Left colon (tissue), 2 donors: ENCODE measurements at places on chromosomes 3 and 15.
A peak's percentile ranks its signal among the peaks of the same experiment; 100 is the strongest.

GRCh38 chr3:12192173-12192572 lies 33.5 kb upstream of the TIMP4 start:
- no peak for DNase-seq

DNA sequence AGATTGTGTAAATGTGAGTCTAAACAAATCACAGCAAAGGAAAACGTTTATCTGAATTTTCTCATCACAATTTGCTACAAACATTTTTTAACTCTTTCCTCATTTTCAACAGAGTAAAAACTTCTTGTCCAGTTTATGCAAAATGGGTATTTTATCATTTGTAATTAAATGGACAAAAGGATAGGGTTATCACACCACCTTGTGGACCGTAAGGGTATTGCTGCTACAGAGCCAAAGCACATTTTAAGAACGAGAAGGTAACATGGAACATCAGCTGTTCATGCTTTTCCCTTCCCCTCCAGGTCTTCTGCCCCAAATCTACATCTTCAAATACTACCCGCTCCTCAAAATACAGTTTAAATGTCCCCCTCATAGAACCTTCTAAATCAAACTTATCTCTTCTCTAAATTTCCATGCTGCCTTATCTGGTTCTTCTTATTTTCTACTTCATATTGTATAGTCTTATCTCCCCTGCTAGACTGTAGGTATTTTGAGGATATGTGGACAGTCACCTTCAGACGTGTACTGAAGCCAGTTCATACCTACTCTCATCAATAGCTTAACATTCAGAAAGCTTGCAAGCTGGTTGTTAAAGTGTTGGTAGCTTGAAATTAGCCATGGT lies 12.8 kb upstream of the SETMAR start:
- DNase-seq: peak; percentile 32

GRCh38 chr15:57253500-57253899 lies 122.8 kb upstream of the CGNL1 start:
- DNase-seq: no peak

DNA sequence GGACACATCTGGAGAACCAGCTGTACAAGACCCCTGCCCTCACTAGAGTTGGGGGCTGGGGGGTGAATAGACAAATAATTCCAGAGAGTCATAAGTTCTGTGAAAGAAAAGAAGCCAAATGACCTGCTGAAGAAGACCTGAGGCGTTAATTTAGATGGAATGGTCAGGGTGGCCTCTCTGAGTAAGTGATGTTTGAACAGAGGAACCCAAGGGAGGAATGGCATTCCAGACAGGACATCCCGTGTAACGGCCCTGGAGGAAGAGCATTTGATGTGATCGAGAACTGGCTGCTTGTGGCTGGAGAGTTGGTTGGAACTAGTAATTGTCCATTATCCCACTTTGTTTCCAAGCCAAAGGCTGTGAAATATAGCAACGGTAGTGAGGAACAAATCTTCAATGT lies 1.7 kb downstream of the NR2C2 start:
- no peak for DNase-seq

DNA sequence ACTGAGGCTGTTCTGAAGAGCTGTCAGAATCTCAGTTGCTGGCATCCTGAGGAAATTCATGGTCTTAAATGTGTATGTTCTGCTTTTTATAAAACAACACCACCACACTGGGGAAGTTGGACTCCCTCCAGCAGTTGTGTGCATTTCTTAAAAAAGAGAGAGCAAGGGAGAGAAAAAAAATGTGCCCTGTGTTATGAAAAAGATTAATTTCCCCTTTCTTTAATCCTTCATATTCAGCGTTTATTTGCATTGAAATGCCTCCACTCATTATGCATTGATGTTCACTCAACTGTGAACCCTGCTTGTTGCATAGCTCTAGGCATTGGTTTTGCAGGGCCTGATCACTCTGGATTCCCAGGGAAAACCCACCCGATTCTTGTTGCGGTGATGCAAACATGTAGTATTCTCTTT lies 4.4 kb upstream of the ZNF609 start:
- DNase-seq: peak; percentile 31

DNA sequence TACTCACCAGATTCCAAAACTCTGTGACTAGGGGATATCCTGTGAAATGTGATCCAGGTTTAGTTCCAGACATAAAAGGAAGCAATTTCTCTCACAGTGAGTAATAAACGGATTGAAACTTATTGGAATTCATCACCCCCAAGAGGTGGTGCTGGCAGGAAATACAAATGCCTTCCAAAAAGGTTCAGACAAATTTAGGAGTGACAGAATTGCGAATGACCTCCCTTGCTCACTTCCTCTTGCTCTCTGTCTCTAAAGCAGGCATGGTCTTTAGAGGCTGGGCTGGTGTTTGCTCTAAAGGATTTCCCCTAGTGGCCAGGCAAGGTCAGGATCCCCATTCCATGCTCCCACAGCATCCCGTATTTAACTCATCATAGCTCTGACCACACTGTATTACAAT lies 449.4 kb upstream of the PPP2R3A start:
- no peak for DNase-seq

- no peak for DNase-seq
Measured at GRCh38 chr3:133007601-133008000, 30.6 kb upstream of the TMEM108 start.

- no peak for DNase-seq
Measured at GRCh38 chr15:87047203-87047965, 967.7 kb downstream of the AGBL1 start.

DNA sequence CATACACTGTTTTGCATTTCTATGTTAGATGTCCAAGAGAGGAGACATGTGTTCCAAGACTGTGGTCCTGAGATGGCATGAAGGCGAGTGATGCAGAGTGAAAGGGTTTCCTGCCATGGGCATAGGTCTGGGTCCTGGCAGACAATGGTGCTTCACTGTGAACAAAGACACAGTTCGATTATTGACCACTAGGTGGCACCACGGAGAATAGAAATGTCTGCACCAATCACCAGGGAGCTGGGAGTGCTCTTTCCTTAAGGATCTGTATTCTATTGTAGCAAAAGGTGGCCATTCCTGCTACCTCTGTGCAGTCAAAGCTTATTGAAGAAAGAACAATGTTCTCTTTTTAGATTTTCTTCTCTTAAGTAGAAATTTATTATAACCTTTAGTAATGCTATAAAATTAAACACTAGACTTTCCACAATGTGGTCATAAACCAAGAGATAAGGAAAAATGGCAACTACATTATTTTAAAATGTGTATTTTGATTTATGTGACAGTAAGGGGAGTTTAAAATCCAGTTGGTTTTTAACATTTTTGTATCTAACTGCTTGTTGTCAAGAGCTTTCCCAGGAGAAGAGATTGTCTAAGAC lies 88.7 kb downstream of the GABRG3 start:
- no peak for DNase-seq

GRCh38 chr3:52185837-52186236 lies 12.1 kb upstream of the ALAS1 start:
- DNase-seq: no peak

DNA sequence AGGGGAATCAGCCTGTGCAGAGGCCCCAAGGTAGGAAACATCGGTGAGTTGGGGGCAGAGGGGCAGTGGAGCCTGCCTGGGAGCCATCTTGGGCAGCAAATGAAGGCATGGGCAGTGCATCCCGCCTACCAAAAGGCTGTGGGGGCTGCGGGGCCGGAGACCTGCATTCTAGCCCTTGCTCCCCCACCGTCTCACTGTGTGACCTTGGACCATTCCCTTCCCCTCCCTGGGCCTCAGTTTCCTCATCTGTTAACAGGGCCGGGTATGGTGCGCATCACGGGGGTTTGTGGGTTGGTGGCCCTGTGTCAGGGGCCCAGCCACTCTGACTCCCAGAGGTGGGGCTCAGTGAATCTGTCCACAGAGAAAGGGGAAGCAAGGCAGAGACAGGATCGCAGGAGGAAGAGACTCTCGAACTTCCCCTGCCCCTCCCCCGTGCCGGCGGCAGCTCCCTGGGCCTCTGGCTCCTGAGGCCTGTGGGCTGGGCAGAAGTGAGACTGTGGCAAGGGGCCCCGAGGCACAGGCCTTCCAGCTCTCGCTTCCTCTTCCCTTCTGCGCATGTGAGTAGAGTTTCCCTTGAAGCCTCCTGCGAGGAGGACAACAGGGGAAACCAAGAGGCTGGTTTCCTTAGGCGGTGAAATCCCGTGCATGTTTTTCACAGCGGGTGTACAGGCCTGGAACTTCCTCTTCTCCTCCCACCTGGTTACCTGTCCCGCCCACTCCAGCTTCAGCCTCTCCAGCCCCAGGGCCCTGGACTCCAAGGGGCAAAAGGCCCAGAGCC lies 42.9 kb downstream of the IDH2 start:
- peak; percentile 88 for DNase-seq

DNA sequence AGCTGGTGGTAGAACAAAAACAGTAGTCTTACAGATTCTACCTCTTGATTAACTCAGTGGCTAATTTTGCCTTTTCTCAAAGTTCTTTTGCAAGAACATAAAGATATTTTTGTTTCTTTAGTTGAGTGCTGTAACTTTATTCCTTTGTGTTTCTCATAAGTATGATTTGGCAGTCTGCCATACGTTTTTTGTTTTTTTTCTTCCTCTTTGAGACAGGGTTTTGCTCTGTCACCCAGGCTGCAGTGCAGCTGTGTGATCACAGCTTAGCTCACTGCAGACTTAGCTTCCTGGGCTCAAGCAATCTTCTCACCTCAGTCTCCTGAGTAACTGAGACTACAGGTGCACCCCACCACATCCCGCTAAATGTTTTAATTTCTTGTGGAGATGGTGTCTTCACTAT lies 22.4 kb downstream of the B3GNT5 start:
- DNase-seq: no peak

- no peak for DNase-seq
Measured at GRCh38 chr15:95739131-95739530, 591.4 kb upstream of the NR2F2 start.

GRCh38 chr3:23068016-23068728 lies 135.0 kb upstream of the UBE2E2 start:
- no peak for DNase-seq

- no peak for DNase-seq
Measured at GRCh38 chr3:134459562-134459961, 26.2 kb downstream of the ANAPC13 start.

- no peak for DNase-seq
Measured at GRCh38 chr15:66760968-66761725, 59.1 kb downstream of the SMAD6 start.

- no peak for DNase-seq
Measured at GRCh38 chr15:60389261-60390077, 8.3 kb downstream of the ANXA2 start.

- DNase-seq: peak; percentile 15
Measured at GRCh38 chr3:184738982-184739381, 27.1 kb upstream of the MAGEF1 start.

DNA sequence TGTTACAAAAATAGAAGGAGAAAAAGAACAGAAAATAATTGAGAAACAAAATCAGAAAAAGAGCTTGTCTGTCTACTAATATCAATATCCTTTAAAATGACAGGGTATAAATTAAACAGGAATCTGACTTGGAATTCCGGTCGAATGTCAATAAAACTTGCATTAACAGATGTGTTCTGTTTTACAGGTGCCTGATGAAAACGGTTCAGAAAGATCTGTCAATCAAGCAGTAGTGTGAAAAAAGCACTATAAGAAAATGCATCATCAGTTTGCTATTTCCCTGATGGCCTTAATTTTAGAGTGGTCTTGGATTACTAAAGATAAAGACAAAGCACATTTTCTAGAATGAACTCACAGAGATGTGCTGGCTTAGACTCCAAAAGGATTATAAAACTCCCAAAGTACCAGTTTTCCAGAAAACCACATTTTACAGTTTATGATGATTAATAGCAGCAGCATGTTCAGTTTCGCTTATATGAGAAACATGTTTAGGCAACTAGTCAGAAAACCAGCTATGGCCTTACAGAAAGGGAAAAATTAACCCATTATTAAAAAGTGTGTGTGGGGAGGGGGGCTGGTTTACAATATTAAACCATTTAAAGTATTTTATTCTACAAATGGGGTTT lies 8.2 kb upstream of the C3orf38 start:
- DNase-seq: no peak

- no peak for DNase-seq
Measured at GRCh38 chr15:62958528-62959363, 83.8 kb upstream of the TPM1 start.
